Activated CD4-positive, alpha-beta memory T cell treated with anti-CD3 and anti-CD28 coated beads, Interleukin-2, amount 10 ng/mL, durations not matched to agents 7 days and 5 days (primary cell): ENCODE measurements at places on chromosomes 7 and 10. TPM values are rescaled to one million over a fixed set of nuclear protein-coding genes. Genes with fewer than 3 reads are reported as not detected.

DNA sequence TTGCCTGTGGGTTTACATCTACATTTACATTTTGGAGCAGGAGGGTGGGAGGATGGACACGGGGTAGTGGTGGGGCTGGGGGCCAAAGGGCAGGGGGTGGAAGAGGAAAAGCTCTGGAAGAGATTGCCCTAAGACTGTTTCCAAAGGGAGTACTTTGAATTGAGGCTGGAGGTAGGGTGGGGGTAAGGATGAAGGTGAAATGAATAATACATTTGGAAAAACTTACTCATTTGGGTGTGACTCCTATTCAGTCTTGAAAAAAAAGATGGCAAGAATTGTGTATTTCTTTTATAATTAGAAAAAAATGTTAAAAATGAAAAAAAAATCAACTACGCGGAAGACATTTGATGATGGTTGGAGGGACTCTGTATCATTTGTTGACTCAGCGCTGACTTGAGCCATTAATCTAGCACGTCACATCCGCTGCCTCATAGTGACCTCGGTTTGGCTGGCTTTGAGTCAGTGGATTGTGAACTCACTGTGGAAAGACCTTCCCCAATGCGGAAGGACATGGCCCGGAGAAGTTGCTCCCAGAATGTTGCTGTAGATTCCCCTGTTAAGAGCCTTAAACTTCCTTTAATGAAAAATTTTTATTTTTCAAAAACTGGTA is 2.8 kb downstream of the FAM180A start:
- no peak overlapping the region for H3K4me3 ChIP-seq
- peaks cover 1% of the 10 kb centered on the region for H3K27me3 ChIP-seq
- no peaks in the 10 kb centered on the region for H3K4me1 ChIP-seq
- no peak overlapping the region for H3K27ac ChIP-seq
- DNase-seq, result no peak

GRCh38 chr10:99431190-99431760 is 851 bp upstream of the GOT1 start:
- peak overlapping the region; percentile 87 for H3K27ac ChIP-seq
- DNase-seq, result peak; percentile 27
- H3K4me3 ChIP-seq, result peak overlapping the region; percentile 98
- H3K27me3 ChIP-seq, result no peaks in the 10 kb centered on the region
- H3K4me1 ChIP-seq, result peaks cover 36% of the 10 kb centered on the region

Gene RELN
- total RNA-seq, result not detected

- H3K27ac ChIP-seq, result peak overlapping the region; percentile 81
- peaks cover 73% of the 10 kb centered on the region for H3K4me1 ChIP-seq
- H3K27me3 ChIP-seq, result peaks cover 3% of the 10 kb centered on the region
- H3K36me3 ChIP-seq, result peaks cover 26% of the 10 kb centered on the region
- H3K4me3 ChIP-seq, result no peak overlapping the region
- no peak for DNase-seq
These were observed 24.9 kb upstream of the CARD11 start for GRCh38 chr7:3068530-3068929.

Gene INMT
- total RNA-seq, result 0.40 TPM

DNA sequence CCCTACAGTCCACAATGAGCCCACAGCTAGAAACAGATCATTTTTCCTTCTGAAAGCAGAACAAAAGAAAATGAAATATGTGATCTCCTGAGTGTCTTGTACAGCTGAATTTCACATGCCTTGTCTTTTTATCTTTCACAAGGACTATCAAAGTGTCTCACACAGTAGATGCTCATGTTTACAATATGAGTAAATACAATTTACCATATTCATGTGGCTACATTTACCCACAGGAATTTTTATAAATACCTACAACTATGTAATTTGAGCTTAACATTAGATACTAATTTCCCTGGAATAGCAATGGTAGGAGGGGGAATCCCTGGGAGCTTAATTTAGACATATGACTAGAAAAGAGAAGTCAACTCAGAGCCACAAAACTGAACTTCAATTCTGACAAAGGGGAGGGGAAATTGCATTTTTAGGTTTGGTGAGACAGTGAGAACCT is 186.2 kb downstream of the MACC1 start:
- no peaks in the 10 kb centered on the region for H3K36me3 ChIP-seq
- no peak overlapping the region for H3K4me3 ChIP-seq
- H3K4me1 ChIP-seq, result no peaks in the 10 kb centered on the region
- H3K27ac ChIP-seq, result no peak overlapping the region

- H3K27ac ChIP-seq, result no peak overlapping the region
- H3K27me3 ChIP-seq, result peaks cover 21% of the 10 kb centered on the region
- no peak overlapping the region for H3K4me3 ChIP-seq
- H3K4me1 ChIP-seq, result no peaks in the 10 kb centered on the region
- no peaks in the 10 kb centered on the region for H3K36me3 ChIP-seq
These were observed 182.0 kb downstream of the RPS24 start for GRCh38 chr10:78215645-78216044.

DNA sequence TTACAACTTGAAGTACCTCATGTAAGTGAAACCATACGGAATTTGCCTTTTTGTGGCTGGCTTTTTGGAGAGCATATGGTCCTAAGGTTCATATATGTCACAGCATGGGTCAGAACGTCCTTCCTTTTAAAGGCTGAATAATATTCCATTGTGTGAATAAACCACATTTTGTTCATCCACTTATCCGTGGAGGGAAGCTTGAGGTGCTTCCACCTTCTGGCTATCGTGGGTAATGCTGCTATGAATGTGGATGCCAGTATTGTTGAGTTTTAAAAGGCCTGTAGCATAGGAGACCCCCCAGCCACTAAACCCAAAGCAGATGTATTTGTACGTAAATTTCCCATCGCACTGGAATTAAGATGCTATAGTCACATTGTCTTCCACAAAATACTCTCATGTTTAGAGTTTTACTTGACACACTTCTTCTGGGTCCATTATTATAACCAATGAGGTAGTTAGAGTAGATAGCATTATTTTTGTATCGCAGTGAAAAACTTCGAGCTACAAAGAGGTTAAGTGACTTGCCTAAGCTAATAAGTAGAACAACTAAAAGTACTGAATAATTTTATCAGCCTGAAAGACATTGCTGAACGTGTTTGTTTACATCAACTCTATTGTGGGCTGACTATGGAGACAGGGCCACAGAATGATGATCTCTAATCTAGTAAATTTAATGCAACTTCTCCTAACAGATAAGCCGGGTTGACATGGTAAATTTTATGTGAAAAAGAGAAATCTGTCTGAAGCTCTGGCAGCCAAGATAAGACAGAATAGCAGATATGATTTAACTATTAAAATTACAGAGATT is 183.0 kb upstream of the CTBP2 start:
- no peaks in the 10 kb centered on the region for H3K4me1 ChIP-seq
- no peak for DNase-seq
- H3K27me3 ChIP-seq, result no peaks in the 10 kb centered on the region
- no peak overlapping the region for H3K4me3 ChIP-seq
- H3K36me3 ChIP-seq, result no peaks in the 10 kb centered on the region
- H3K27ac ChIP-seq, result no peak overlapping the region

DNA sequence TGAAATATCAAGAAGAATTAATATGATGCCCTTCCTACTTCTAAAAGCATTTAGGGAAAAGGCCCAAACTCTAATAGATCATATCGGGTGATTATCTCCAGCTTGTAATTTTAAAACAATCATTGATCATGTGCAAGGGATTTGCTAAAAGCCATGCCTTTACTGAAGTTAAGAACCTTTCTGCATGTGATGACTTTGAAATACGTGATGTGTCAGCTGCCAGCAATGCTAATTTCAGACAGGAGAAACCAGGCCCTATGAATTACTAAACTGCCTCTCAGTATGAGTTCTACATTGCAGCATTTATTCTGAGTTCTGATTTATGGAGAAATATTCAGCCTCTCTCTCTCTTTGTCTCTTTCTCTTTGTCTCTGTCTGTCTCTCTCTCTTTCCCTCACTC is 203.6 kb upstream of the AKR1E2 start:
- H3K27ac ChIP-seq, result no peak overlapping the region
- DNase-seq, result no peak
- H3K4me1 ChIP-seq, result no peaks in the 10 kb centered on the region
- no peak overlapping the region for H3K4me3 ChIP-seq
- peaks cover 8% of the 10 kb centered on the region for H3K27me3 ChIP-seq

DNA sequence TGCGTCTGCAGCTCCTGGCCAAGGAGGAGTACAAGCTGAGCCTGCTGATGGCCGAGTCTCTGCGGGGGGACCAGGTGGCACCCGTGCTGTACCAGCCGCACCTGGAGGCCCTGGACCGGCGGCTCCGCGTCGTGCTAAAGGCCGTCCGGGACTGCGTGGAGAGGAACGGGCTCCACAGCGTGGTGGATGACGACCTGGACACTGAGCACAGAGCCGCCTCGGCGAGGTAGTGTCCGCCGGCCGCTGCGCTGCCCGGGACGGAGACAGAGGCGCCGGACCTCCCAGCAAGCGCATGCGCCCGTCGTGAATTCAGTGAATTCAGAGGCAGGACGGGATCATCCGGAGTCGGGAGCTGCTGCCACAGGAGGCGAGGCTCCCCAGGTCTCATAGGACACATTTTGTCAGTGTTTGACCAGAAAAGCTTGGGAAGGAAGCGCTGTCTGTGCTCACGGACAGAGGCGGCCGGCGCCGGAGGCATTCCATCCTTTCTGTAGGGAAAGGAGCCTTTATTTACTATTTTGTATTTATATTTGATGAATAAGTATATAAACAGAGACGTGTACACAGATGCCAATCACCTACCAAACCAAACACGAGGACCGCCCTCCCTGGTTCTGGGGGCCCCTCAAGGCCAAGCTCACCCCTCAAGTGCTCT is 30.1 kb upstream of the FOXL3 start:
- no peak for DNase-seq
- no peak overlapping the region for H3K4me3 ChIP-seq
- no peak overlapping the region for H3K27ac ChIP-seq
- peaks cover 11% of the 10 kb centered on the region for H3K36me3 ChIP-seq

Gene OR2A12
- not detected for total RNA-seq

- peaks cover 17% of the 10 kb centered on the region for H3K27me3 ChIP-seq
- DNase-seq, result no peak
- no peaks in the 10 kb centered on the region for H3K36me3 ChIP-seq
- no peak overlapping the region for H3K4me3 ChIP-seq
- peaks cover 4% of the 10 kb centered on the region for H3K4me1 ChIP-seq
These were observed 38.7 kb upstream of the BNIP3 start for GRCh38 chr10:132020456-132020855.

DNA sequence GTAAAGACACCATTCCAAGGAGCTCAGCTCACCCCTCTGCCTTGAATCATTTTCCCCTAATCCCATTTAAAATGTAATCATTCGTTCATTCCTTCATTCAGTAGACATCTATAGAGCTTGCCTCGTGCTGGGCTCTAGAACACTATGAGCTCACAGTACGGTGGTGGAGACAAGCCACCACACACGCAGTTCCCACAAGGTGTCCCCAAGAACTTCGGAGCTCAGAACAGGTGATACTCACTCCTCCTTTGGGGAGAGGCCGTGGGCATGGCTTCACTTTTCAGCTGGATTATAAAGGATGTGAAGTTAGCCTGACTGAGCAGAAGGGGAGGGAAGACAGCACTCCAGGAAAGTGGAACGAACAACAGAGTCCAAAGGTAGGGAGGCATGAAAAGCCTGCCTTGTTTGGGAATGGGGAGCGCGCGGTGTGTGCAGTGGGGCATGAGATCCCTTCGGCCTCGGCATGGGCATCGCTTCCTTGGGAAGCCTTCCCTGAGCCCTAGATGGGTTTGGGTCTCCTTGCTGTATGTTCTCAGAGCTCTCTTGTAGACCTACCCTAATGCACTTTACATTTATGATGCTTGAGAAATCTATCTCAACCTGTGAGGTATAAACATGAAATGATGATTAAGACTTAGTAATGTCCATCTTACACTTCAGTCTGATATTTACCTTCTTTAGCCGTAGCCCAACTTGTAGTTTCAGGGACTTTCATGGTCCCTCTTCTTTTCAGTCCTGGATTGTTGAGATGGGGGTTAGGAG is 809 bp upstream of the OGA start:
- H3K4me1 ChIP-seq, result peaks cover 33% of the 10 kb centered on the region
- H3K27ac ChIP-seq, result peak overlapping the region; percentile 96
- DNase-seq, result no peak
- peak overlapping the region; percentile 96 for H3K4me3 ChIP-seq
- H3K36me3 ChIP-seq, result peaks cover 35% of the 10 kb centered on the region

Gene PLXNA4
- total RNA-seq, result 1.2 TPM

DNA sequence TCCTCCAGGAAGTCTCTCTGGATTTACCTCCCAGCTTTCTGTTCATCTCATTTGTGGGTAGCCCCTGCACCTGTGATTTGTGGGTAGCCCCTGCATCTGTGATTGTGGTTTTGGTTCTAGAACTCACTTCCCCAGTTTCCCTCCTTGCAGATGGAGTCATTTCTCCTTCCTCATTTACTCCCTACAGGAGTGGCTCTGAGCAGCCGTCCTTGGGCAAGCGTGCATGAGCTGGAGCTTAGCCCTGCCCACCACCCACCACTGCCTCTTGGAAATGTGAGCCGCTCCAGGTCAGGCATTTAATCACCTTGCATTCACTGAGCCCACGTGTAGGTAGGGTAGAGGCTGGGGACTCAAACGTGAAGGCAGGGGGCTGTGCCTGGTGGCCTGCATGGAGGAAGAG is 8.2 kb downstream of the COL26A1 start:
- no peak overlapping the region for H3K4me3 ChIP-seq
- H3K36me3 ChIP-seq, result no peaks in the 10 kb centered on the region
- peaks cover 34% of the 10 kb centered on the region for H3K27me3 ChIP-seq
- H3K27ac ChIP-seq, result no peak overlapping the region
- H3K4me1 ChIP-seq, result peaks cover 5% of the 10 kb centered on the region
- no peak for DNase-seq

- H3K36me3 ChIP-seq, result peaks cover 28% of the 10 kb centered on the region
- no peak overlapping the region for H3K27ac ChIP-seq
- peak overlapping the region; percentile 70 for H3K4me3 ChIP-seq
- no peak for DNase-seq
These were observed 948 bp downstream of the ZNF485 start for GRCh38 chr10:43607199-43607573.

GRCh38 chr10:3886191-3886590 is 101.2 kb upstream of the KLF6 start:
- H3K36me3 ChIP-seq, result peaks cover 9% of the 10 kb centered on the region
- no peak for DNase-seq
- no peak overlapping the region for H3K4me3 ChIP-seq
- H3K4me1 ChIP-seq, result peaks cover 39% of the 10 kb centered on the region
- H3K27ac ChIP-seq, result no peak overlapping the region

Gene LLCFC1
- total RNA-seq, result not detected

DNA sequence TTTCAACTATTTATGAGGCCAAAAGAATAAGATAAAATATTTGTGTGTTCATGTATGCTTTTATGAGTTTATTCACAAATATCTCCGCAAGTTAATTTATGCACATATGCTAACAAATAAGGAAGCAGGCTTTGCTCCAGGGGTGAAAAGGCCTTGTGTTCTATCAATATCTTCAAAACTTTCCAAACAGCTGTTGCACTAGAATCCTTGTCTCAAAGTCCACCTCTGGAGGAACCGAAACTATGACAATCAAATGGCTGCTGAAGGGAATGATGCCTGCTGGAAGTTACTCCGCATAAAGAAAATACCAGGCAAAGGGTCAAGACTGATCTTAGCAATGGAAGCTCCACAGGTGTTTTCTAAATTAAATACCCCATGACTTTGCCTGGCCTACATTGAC is 145.0 kb upstream of the GHITM start:
- no peak overlapping the region for H3K4me3 ChIP-seq
- DNase-seq, result no peak
- no peak overlapping the region for H3K27ac ChIP-seq

- no peak overlapping the region for H3K4me3 ChIP-seq
- H3K36me3 ChIP-seq, result peaks cover 5% of the 10 kb centered on the region
- DNase-seq, result no peak
- peaks cover 7% of the 10 kb centered on the region for H3K4me1 ChIP-seq
- no peak overlapping the region for H3K27ac ChIP-seq
These were observed 2.8 kb downstream of the GFRA1 start for GRCh38 chr10:116270126-116270770.

Gene PON1
- not detected for total RNA-seq

Gene HOXA7
- total RNA-seq, result not detected
